ENCODE measurements at places on chromosomes 6 and 20.

GRCh38 chr6:10540073-10540746, 19.1 kb downstream of the GCNT2 start:
- no peak for DNase-seq

DNA sequence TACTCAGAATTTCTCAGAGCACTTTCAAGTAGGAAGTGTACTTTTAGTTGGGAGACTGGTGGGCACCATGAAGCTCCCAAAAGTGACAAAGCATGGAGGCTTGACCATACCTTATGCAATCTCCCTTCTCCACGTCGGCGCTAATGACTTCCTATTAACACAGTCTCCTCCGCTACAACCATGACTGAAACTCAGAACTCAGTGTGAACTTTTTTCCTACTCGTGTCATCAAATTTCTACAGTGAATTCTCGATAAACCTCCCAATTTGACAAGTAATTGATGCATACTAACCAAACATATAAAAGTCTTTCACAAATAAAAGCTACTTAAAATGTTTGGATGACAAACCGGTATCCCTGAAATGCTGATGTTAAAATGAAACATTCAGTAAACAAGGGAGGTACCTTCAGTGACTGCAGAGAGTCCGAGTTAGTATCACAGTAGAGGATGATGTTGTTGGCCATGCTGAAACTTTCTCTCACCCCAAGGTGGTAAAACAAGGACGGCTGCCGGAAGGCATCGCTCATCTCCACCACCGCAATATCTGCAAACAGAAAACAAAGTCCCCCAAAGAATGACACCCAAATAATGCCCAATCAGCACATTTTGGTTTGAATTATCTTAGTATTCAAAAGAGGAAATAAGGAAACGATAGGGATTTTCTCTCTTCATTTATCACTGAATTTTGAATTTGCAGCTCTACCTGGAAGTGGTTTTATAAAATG, 72.1 kb downstream of the MAP3K5 start:
- DNase-seq: no peak

GRCh38 chr6:28537509-28538140, 11.9 kb downstream of the GPX5 start:
- DNase-seq: peak; percentile 57

GRCh38 chr20:36273414-36274180, 32.5 kb upstream of the DLGAP4 start:
- DNase-seq: peak; percentile 18

DNA sequence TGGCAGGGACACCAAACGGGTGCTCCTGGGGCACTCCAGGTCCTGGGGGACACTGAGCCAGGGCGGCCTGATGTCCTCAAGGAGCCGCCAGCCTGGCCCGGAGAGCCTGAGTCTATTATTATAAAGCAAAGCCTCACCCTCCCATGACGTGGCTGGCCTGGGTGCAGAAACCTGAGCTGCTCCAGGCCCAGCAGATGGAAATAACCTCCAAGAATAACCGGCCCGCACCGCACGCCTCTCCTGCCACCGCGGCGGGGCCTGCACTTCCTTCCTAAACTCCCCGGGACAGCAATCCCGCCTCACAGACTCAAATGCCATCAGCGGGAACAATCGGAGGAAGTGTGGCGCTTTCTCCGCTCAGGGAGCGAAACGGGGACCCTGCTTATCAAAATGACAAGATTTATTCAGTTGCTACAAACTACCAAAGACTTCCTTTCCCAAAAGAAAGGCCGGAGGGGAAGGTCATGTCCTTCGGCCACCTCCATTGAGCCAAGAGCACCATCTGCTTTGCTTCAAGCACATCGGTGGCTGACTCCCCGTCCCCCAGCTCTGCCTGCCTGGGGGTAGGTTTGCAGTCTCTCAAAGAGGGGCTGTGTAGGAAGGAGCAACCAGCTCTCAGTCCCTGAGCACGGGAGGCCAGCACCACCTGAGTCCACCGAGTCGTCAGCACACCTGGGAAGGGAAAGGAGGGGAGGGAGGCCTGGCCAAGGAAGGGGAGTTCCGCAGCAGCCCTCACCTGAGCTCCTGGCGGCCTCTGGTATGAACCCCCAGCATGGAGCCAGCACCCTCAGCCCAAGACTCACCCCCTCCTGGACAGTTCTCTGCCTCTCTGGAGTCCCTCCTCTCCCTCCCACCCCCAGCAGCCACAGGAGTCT, 78.6 kb upstream of the QKI start:
- no peak for DNase-seq

GRCh38 chr6:123360359-123360758, 276.4 kb downstream of the TRDN start:
- DNase-seq: no peak

GRCh38 chr6:5950361-5950785, 56.4 kb downstream of the NRN1 start:
- peak; percentile 13 for DNase-seq

- DNase-seq: no peak
Observed at GRCh38 chr6:110858562-110859214, 15.9 kb upstream of the AMD1 start.

DNA sequence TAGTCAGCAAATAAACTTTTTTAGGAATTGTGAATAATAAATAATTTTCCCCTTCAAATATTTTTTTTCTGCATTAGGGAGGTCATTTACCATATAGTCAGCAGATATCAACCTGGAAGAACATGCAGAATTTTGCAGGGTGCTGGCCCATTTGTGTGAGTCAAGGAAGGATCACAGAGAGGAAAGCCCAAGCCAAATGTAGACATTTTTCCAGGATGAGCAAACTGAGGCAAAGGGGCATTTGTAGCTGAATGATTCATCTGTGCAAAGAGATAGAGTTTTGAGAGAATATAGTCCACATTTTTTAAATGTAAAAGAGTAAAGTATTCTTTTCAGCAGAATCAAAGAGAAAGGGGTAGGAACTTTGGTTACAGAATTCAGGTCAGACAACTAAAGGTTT, 555.5 kb upstream of the MARCKS start:
- DNase-seq: no peak

GRCh38 chr6:81933608-81934051, 181.1 kb upstream of the TENT5A start:
- no peak for DNase-seq

GRCh38 chr6:108200631-108201030, 34.8 kb downstream of the NR2E1 start:
- no peak for DNase-seq

GRCh38 chr6:35292494-35292893, 5.1 kb upstream of the DEF6 start:
- DNase-seq: no peak

- no peak for DNase-seq
Observed at GRCh38 chr20:48614593-48615274, 213.1 kb downstream of the PREX1 start.

DNA sequence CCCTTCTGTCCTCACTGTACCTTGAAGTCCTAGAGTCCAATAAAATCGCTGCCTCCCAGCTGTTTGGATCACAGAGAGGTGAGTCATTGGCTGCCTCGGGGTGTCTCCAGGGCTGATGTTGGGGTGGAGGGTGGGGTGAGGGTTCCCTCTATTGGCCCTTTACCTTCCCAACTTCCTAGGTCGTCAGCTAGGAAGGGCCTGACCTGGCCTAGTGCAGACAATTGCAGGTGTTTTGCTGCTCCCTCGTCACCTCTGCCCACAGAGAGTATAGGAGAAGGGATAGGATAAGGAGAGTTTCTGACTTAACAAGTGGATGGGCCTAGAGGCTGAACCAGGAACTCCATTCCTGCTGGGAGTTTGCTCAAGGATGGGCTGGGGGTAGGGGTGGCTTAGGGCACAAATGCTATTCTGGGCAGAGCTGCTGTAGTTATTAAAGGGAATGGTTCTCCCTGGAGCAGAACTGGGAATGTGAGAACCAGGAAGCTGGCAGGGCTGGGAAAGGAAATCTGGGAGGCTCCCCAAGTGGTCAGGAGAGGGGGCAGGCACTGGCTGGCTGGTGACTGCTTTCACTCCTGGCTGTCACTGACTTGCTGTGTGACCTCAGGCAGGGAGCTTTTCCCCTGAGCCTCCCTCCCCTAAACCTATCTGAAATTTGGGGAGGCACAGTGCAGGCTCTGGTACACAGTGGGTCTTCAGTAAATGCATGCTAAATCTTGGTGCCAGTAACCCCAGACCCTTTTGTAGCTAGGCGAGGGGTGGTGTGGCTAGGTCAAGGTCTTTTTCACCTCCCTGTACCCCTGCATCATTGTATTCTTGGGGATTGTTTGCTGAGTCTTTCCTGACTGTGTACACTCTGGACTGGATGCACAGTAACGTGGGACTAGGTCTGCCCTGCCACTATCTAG, 1.5 kb downstream of the TP53INP2 start:
- peak; percentile 13 for DNase-seq

- no peak for DNase-seq
Observed at GRCh38 chr6:8803181-8803760, 367.9 kb upstream of the SLC35B3 start.

GRCh38 chr20:371755-372542, 8.6 kb upstream of the TRIB3 start:
- DNase-seq: no peak

GRCh38 chr6:20814494-20814893, 280.2 kb downstream of the CDKAL1 start:
- DNase-seq: no peak

GRCh38 chr6:12593771-12594529, 122.6 kb upstream of the PHACTR1 start:
- DNase-seq: no peak

- DNase-seq: no peak
Observed at GRCh38 chr6:136719280-136720044, 72.8 kb downstream of the MAP3K5 start.

DNA sequence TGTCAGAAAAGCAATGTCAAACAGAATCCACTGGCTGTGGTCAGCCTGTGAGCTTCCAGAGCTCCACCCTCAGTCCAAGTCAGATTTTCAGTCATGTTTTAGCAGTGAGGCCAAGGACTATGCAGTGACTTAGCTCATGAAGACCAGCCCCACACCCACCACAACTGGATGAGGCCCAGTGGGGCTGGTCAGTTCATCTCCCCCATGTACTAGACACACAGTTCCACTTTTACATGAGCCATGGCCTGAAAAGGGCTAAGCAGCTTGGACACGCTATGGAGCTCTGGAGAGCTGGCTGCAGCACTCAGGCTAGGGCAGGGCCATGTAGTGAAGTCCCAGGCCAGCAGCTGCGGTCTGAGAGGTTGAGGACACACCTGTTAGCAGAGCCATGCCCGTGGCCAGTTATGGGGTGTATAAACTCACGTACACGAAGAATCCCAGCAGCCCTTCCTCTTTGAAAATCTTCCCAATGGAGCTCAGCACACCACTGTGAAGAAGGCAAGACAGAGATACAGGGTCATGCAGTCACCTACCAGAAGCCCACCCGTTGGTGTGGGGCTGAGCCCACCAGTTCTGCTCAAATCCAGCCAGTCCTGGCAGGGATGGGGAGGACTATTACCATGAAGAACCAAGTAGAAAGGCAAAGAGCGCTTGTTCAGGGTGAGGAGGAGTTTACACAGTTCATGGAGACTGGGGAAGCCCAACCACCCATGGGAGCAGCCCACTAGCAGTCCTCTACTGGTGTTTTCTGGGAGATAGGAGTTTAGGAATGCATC, 10.6 kb downstream of the MTCH1 start:
- no peak for DNase-seq

GRCh38 chr6:136932599-136932998, 10.5 kb downstream of the SLC35D3 start:
- no peak for DNase-seq

GRCh38 chr6:32964776-32965175, 3.6 kb upstream of the BRD2 start:
- DNase-seq: no peak

DNA sequence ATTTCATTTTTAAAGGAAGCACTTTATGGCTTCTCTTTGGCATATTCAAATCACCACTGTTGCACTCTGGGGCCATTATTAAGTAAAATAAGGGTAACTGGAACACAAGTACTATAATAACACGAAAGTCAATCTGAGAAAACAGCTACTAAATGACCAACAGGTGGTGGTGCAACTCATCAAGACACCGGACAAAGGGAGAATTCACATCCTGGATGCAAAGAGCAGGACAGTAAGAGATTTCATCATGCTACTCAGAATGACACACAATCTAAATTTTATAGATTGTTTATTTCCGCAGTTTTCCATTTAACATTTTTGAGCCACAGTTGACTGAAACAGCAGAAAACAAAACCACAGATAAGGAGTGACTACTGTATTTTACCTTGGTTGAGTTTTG, 27.6 kb upstream of the LY86 start:
- no peak for DNase-seq

DNA sequence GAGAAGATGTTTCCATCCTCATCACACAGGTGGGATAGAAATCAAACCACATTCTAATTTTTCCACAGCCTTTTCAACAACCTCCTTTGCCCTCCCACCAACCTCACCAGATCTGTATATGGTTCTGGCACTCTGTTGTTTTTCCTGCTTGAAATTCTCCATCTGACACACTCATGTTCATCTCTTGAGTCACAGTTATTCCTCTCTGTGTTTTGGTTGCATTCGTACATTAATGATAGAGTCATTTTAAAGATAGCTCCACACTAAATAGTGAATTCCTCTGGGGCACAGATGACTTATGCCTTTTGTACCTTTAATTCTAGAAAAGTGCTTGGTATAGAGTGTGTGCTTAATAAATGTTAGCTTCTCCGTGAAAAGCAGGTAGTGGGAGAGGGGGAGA, 1.4 kb upstream of the GCLC start:
- DNase-seq: no peak

DNA sequence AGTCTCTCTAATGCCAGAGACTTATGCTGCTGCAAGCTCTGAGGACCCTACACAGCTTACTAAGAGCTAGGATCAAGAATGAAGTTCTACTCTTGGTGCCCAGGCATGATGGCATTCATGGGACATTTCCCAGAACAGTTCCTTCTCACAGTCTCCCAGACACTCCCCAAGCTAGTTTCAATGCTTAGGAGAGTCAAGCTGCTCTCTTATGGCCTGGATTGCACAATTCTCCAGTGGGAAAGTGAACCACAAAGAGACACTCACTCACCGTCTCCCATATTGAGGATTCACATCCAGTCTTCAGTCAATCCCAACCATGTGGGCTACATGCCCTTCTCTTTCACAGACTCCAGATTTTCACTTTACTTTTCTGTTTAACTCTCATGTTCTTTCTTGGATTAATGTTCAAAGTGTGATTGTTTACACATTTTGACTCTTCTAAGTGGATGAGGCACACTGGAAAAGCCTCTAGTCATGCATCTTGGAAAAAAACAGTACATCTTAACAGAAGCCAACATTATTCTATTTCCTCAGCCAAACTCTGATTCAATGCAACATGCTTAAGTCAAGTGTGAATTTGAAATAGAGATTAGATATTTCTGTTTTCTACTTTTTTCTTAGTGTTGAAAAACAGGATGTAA, 447.8 kb upstream of the BTBD3 start:
- DNase-seq: no peak
